Endodermal cell (in vitro differentiated cells): ENCODE measurements at places on chromosomes 12 and 14.

- DNase-seq: peak; percentile 98
Observed at GRCh38 chr12:8018666-8019581, 13.6 kb upstream of the FOXJ2 start.

- no peak for DNase-seq
Observed at GRCh38 chr14:20350282-20350681, 6.8 kb downstream of the PARP2 start.

- no peak for DNase-seq
Observed at GRCh38 chr14:64092940-64093339, 201.2 kb downstream of the ESR2 start.

DNA sequence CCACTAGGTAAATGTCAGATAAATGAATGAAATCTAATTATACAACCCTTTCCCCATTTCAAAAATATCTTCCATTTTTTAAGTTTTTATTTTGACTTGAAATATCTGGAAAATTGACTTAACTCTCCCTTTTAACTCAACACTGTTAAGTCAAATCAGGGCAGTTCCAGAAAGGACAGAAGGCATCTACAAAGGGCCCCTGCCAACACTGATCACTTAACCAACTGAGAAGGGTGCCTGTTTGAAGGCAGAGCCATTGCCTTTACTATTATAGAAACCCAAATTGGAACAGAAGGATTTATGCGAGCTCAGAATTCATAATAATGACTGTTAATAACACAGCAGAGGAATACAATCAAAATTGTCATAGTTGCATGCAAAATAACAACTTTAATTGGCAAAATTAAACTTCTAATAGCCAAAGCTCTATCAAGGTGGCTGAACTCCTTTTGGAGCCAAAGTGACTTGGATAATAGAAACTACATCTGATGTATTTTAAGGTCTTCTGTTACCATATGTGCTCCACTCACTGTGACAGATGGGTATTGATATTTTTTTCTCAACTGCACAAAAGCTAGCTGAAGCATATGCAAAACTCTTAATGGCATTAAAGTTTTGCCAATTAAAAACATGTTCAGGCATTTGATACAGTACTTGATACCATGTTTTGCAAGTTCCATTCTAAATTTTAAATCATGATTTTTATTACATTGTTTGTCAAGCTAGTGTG, 383.8 kb downstream of the NOVA1 start:
- no peak for DNase-seq

- DNase-seq: no peak
Observed at GRCh38 chr14:50344876-50345563, 32.9 kb downstream of the DMAC2L start.

- no peak for DNase-seq
Observed at GRCh38 chr14:44135972-44136371, 371.1 kb downstream of the FSCB start.

GRCh38 chr12:92558806-92559205, 144.0 kb upstream of the PLEKHG7 start:
- no peak for DNase-seq

DNA sequence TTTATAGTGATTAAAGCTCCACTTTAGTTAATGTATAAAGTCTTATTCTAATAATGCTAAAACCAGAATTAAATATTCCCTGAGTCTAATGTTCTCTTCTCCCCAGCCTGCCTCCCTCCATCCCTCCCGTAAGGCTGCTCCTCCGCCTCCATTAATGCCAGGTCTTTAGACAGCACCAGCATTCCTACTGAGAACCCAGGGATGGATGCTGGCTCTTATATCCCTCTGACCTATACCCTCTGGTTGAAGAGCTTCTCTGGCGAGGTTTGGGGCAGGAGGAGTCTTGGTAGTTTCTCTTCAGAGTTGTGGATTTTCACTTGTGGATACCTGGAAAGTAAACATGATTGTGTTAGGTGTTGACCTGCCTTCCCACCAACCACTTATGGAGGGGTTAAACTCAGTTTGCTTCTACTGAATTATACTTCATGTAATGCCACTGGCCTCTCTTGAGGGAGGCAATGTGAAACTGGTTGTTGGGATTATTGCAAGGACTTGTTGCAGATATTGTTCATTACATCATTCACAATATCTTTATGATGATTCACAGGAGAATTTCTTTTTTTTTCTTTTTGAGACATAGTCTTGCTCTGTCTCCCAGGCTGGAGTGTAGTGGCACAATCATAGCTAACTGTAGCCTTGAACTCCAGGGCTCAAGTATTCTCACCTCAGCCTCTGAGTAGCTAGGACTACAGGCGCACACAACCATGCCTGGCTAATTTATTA, 11.1 kb upstream of the SMAGP start:
- DNase-seq: no peak

GRCh38 chr12:49369411-49370145, 2.3 kb downstream of the SPATS2 start:
- DNase-seq: peak; percentile 76

GRCh38 chr14:81273961-81274575, 53.3 kb upstream of the GTF2A1 start:
- no peak for DNase-seq

- no peak for DNase-seq
Observed at GRCh38 chr14:52690983-52691760, 4.2 kb downstream of the ERO1A start.

GRCh38 chr14:47332939-47333338, 342.5 kb downstream of the MDGA2 start:
- DNase-seq: no peak

GRCh38 chr12:103318566-103318965, 177.2 kb downstream of the C12orf42 start:
- no peak for DNase-seq

DNA sequence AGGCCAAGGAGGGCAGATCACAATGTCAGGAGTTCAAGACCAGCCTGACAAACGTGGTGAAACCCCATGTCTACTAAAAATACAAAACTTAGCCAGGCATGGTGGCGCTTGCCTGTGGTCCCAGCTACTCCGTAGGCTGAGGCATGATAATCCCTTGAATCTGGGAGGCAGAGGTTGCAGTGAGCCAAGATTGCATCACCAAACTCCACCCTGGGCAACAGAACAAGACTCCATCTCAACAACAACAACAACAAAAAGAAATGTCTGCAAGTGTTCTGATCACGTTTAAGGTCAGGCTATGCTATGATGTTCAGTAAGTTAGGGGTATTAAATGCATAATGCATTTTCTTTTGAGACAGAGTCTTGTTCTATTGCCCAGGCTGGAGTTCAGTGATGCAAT, 6.7 kb upstream of the PLD4 start:
- no peak for DNase-seq

DNA sequence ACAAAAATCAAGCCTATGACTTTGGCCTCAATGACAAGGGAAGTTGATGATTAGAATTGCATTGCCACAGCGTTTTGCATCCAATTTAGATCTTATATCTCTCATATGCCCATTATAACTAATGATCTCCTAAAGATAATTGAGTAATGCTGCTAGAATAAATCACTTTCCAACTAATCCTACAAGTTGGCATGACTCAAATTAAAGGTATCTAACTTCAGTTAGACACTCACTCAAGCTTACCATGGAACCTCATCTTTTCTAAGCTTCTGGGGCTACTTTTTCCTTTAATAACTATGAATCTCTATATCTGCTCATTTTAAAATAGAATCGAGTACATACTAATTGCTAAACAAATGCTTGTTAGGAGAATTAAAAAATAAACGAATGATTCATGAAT, 427.8 kb downstream of the BTG1 start:
- DNase-seq: no peak

GRCh38 chr12:77489331-77489970, 341.2 kb upstream of the NAV3 start:
- DNase-seq: no peak

GRCh38 chr14:93186956-93187355, 1.8 kb downstream of the LYSET start:
- no peak for DNase-seq

- DNase-seq: peak; percentile 31
Observed at GRCh38 chr12:116806845-116807440, 68.8 kb downstream of the RNFT2 start.

- DNase-seq: no peak
Observed at GRCh38 chr12:15453613-15454012, 131.3 kb downstream of the PTPRO start.

DNA sequence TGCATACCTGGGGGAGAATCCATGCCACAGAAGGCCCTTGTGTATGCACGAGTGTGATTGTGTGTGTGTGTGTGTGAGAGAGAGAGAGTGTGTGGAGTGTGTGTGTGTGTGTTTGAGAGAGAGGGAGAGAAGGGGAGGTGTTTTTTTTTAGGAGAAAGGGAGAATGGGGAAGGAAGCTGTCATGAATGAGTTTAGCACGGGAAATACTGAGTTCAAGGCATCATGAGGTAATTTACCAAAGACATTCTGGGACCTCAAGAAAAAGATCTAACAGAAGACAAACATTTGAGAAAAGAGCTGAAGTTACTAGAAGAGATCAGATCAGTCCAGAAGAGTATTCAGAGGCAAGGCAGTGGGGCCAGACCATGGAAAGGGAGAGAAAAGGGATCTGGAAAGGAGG, 157.1 kb downstream of the TTC7B start:
- DNase-seq: no peak

DNA sequence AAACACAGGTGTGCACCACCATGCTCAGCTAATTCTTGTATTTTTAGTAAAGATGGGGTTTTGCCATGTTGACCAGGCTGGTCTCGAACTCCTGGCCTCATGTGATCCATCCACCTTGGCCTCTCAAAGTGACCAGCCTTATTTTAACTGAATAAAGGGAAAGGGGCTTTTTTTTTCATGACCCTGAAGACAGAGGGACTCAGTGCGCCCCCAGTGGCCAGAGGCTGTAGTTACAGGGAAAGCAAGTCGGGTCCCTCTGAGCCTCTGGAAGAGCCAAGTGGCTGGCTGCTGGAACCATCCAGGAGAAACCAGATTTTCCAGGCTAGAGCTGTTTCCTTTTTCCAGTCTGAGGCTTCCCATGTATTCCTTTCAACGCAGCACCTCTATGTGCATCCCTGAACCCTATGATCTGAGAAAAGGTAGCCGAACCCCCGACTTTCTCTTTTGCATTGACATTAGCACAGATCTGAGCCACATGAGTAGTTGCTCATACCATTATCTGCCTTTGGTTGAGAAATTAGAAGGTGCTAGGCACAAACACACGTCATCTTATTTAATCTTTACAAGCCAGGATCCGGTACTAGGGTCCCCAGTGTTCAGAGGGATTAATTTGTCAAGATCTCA, 342.7 kb downstream of the CACNA1C start:
- DNase-seq: peak; percentile 94

DNA sequence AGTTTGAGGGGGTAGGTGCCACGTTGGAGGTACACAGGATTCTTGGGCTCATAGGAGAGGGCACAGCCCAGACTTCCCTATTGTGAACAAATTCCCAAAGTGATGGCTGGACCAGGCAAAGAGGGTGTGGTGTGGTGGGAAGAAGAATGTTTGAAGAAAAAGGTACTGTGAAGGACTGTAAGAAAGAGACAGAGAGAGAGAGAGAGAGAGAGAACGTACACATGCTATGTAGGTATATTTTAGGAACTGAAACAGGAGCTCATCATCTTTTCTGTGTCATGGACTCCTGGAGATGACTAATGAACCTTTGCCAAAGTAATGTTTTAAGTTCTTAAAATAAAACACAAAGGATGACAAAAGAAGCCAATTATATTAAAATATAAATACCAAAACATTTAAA, 24.5 kb downstream of the SLC17A8 start:
- no peak for DNase-seq

GRCh38 chr14:84544486-84545131, 985.3 kb upstream of the FLRT2 start:
- no peak for DNase-seq

DNA sequence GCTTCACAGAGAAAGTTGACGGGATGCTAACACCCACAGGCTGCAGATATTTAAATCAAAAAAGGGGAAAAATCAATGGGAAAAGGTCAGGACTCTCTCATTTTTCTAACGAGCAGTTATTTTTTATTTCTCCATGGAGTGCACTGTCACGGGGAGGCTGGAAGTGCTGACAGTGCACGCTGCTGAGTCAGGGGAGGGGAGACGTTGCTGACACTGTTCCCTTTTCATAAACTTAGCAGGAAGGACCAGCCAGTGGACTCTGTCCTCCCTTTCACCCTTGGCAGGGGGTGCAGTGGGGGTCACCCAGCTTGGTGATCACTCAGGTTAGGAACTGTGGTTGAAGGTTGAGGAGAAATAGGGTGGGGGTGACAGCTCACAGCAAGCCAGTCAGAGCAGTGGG, 65.6 kb upstream of the FUT8 start:
- DNase-seq: no peak

DNA sequence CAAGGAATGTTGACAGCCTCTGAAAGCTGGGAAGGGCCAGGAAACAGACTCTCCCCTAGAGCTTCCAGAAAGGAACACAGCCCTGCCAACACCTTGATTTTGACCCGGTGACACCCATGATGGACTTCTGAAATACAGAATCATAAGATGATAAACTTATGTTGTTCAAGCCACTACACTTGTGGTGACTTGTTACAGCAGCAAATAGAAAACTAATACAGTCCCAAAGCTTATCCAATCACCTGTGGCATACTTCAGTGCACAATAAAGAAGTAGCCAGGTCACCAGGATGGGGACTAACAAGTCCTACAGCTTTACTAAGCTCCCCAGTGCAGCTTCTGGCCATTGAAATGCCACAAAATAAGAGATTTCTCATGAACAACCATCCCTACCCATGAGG, 5.4 kb downstream of the STON2 start:
- no peak for DNase-seq

DNA sequence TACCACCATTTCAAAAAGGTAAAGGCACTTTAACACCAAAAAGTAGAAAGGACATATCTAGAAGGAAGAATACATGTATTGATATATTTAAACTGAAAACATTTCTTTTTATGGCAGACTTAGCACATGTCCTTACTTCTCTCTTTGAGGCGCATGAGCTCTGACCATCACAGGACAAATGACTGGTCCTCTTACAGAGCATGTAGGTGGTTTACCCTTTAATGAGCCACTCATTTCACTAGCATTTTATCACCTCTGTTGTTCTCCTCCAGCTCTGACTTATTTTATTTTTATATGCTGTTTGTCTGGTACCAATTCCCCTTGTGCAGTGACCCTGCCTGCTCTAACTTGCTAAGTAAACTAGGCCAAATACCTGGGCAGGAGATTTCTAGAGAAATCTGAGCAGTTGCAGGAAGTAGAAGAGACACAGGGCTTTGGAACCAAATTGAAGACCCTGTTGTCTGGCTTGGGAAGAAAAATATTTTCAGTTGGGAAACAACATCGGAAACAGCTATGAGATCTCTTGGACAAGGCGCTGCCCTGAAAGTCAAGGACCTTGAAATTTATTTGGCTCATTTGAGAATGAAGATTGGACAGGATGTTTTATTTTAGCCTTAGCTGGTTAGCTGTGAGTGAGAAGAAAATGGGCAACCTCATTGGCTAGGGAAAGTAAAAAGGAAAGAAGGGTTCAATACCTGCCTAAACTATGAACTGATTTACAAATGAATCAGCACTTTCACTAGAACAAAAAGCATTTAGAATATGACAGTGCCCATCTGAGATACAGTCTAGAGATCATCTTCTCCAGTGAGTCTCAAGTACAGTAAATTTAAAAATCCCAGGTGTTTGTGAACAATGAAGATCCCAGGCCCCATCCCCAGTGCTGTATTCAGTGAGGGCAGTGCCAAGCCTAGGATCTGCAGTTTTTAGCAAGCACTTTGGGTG, 374.4 kb downstream of the ZFP36L1 start:
- DNase-seq: no peak
